ENCODE measurements at places on chromosomes 16 and 17.

GRCh38 chr17:73089322-73090317 is 2.9 kb downstream of the SLC39A11 start:
- peak; percentile 86 for DNase-seq

- DNase-seq = no peak
These were observed 20.7 kb upstream of the SIAH1 start for GRCh38 chr16:48405907-48406306.

DNA sequence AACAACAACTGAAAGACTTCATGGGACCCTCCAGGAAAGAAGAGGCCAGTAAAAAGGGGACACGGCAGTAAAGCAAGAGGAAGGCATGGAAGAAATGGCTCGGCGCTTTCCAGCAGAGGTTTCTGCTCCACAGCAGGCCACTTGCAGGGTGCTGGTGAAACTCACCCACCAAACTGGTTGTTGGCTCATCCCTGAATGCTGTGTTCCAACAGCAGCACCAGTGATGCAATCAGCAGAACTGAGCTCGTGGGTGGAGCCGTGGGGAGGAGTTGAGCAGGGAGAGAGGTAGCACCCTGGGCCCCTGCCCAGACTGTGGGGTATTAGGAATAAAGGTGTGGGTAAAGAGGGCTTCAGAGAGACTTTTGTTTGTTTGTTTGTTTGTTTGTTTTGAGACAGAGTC is 62.8 kb upstream of the ADCY9 start:
- DNase-seq = no peak

DNA sequence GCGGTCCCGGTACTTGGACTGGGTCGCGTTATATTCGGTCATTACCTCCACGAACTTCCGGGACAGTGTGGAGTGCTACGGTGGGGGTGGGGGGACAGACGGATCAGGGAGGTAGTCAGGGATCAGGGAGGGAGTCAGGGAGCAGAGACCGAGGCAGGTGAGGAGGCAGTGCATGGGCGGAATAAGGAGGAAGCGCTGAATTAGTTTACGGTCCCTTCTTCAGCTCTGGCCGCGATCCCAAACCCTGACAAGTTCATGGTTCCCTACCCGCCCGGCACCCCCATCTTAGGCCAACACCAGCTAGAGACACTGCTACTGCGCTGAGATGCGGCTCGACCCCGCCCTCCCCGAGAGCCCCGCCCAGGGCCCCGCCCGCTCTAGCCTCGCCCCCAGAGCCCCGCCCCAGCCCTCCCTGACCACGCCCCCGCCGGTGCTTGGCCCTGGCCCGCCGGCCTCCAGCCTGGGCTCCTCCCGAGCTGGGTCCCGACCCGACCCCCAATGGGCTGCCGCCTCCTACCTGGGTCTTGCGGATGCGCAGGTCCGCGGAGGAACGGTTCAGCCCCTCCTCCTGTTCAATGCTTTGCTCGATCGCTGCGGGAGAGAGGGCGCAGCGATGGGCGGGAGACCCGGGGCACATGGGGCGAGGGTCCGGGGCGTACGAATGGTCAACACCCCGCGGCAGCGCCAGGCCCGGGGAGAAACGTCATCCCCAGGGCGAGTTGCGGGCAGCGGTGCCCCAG is 12.1 kb downstream of the HSD3B7 start:
- peak; percentile 69 for DNase-seq

DNA sequence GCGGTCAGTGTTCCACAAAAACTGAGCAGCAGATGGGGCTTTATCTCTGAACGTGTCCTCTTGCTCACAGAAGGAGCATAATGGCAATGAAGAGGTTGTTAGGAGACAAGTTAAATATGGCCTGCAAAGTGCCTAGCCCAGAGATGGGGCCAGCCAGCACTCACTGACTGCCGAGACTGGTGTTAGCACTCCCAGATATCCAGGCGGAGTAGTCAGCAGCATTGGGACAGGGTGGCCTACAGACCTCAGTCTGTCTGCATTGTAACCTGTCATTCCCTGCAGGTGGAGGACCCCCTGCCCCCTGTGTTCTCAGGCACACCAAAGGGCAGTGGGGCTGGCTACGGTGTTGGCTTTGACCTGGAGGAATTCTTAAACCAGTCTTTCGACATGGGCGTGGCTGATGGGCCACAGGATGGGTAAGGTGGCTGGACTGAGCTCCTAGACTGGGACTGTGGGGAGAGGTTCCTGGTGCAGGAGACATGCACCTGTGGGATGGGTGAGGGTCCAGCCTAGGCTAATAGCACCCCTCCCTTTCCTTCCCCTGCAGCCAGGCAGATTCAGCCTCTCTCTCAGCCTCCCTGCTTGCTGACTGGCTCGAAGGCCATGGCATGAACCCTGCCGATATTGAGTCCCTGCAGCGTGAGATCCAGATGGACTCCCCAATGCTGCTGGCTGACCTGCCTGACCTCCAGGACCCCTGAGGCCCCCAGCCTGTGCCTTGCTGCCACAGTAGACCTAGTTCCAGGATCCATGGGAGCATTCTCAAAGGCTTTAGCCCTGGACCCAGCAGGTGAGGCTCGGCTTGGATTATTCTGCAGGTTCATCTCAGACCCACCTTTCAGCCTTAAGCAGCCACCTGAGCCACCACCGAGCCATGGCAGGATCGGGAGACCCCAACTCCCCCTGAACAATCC is 4.2 kb downstream of the MFAP4 start:
- DNase-seq = no peak

DNA sequence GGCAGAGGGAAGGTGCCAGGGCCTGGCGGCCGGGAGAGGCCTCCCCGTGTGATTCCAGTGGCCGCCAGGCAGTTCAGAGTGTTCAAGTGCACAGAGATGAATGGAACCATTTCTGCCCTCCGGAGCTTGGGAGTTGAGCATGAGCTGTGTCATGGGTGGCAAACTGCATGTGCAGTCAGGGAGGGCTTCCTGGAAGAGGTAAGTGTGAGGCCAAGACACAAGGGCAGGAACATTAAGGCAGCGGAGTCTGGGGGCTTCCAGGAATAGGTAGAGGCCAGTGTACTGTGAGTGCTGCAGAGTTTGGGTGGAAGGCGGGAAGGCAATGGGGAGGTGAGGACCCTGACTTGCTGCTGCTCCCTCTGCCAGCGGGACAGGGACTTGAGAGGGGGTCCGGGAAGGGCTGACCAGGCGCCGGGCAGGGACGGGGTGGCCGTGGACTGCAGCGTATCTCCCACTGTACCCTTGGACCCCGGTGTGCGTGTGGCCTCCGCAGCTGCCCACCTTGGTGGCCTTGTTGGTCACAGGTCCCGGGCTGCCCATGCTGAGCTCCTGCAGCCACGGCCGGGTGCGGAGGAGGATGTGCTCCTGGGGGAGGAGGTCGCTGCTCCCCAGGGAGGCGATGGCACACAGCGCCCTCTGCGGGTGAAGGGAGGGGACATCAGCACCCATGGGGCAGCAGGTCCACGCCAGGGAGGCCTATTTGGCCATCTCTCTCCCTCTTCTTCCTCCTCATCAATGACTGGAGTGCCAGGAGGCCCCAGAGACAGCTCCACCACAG is 7.5 kb upstream of the CEP131 start:
- DNase-seq = no peak

- DNase-seq = peak; percentile 37
These were observed 324.7 kb downstream of the SEC14L1 start for GRCh38 chr17:77465358-77466041.

DNA sequence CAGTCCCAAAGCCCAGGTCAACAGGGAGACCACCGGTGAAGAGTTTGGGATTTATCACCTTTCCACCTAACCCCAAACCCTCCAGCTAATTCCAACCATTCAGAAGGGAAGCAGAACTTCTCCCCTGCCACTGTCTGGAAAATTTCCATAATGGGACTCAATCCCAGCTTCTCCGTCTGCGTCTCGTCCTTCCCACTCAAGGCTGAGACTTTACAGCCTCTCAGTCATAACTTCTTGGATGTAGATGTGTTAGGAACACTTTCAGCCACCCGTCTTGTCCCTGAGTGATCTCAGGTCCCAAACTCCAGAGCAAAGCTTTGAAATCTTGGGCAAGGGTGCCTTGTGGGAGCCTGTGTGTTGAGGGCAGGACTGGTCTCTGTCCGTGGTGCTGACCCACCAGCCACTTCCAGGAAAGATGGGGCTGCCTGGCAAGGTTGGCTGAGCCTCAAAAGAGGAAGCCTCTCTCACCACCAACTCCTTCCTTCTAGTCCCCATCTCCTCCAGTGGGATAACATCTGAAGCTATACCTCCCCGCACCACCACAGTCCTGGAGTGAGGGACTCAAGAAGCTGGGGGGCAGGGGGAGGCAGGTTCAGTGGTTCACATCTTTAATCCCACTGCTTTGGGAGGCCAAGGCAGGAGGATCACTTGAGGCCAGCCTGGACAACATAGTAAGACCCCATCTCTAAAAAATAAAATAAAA is 9.3 kb downstream of the GAS2L2 start:
- DNase-seq = no peak

- DNase-seq = no peak
These were observed 110.1 kb downstream of the IRX3 start for GRCh38 chr16:54176376-54176901.

- no peak for DNase-seq
These were observed 2.3 kb downstream of the PITPNA start for GRCh38 chr17:1560101-1560857.

DNA sequence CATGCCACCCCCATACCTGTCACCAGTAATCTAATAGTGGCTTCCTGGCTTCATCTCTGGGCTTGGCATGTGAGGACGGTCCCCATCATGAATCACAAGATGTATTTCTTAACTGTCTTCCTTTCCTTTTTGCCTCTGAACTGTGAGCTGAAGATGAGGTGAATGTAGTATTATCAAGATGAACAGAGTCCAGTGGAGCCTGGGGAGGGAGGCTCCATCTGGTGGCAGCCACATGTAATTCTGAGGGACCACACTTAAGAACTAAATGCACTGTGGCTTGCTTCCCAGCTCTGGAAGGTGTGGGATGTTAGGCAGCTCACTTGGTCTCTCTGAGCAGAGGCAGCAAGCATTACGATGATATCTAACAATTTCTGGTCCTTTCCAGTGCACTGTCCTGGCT is 354.9 kb upstream of the ASIC2 start:
- no peak for DNase-seq

GRCh38 chr16:57693550-57693949 is 1.1 kb upstream of the DRC7 start:
- no peak for DNase-seq

DNA sequence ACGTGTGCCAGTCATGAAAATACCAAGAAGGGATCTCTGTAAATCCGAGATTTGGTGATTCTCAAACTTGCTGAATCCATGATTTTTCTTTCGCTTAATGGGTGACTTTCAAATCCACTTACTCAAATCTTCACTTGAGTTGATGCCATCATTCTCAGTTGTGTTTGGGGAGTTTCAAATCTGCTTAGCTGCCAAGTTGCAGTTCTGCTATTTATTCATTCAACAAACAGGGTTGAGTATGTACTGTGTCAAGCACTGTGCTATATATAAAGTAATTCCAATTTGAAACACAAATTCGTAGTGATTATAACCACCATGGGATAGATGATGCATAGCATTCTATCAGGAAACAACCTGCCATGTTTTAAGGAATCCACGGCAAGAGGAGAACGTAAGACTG is 394.3 kb downstream of the CDH13 start:
- DNase-seq = no peak

DNA sequence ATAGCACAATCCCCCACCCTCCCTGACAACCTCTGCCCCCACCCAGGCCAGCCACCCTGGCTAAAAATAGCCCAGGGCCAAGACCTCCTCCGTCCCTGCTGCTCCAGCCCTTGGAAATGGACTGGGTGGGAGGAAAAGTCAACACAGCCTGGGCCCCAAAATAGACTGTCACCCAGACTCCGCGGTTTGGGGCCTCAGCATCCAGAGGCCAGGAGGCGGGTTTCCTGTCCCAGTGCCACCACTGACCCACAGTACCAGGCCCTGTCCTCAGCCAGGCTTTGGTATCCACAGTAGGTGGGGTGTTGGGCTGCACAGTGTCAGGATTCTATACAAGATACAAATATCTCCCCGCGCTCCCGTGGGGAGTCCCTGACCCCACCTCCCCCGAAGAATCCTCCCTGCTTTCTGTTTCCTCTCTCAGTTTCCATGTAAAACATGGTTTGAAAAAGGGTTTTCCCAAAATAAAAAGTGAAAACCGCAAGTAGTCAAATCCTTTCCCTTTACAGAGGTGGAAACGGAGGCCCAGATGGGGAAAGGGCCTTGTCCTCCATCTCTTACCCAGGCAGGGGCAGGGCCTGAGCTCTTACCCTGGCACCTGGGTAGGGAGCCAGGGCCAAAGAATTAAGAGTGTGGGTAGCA is 20.1 kb downstream of the CPNE2 start:
- no peak for DNase-seq

DNA sequence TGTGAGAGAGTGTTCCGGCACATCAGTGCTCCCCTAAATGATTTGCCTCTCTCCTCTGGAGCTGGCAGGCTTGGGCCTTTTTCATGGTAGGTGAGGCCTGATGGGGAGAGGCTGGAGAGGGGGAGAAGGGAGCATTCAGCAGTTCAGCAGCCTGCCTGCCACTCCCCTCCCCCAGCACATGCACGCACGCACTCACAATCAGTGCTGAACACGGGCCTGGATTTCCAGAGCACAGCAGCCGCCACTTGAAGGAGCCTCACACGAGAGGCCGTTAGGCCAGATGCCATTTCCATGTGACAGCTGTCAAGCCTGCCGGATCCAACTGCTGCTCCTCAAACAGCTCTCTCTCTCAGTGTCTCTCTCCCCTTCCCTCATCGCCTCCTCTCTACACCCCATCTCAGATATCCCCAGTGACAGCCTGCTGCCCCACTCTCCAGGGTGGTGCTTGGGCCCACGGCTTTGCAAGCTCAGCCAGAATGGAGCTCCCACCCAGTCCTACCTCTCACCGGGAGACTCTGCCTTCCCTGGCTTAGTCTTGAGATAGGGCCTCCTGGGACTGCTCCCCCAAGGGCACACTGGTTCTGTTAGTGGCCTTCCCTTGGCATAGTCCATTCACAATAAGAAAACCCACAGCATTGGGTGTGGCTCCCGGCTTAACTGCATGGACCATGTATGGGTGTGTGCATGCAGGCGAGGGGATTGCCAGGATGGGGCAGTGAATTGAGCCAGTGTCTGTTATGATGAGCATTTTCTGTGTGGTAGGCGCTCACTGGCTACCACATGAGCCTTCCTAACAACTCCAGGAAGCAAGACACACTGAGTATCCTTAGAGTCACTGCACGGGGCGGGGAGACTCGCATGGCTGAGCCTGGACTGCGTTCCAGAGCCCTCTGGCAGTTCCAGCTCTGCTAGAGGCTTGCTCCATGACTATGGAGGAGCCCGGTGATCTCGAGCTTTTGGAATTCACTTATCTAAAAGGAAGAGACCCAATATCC is 226.2 kb downstream of the CCDC182 start:
- no peak for DNase-seq

DNA sequence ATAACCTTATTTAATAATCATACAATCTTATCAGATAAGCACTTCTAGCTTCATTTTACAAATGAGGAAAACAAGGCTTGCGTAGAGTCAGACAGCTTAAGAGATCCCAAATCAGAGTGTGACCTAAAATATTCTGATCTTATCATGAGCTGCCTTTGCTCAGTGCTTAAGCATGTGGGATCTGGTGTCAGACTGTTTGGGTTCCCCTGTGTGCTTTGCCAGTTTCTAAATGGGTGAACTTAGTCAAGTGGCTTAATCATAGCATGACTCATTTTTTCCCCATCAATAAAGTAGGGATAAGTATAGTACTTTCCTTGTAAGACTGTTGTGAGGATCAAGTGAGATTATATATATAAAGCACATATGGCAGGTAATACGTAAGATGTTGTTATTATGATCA is 612.6 kb upstream of the C16orf82 start:
- no peak for DNase-seq

GRCh38 chr16:84055801-84056634 is 13.4 kb upstream of the SLC38A8 start:
- DNase-seq = no peak

Measured in substantia nigra (tissue), 51 donors.